ENCODE measurements at places on chromosomes 2 and 18. TPM values are rescaled to one million over a fixed set of nuclear protein-coding genes. Genes with fewer than 3 reads are reported as not detected.

CROCC2 gene
- not detected for total RNA-seq

SLC5A7 gene
- total RNA-seq: not detected

ITGB1BP1 gene
- 77.4 TPM for total RNA-seq

HES6 gene
- total RNA-seq: 11.4 TPM

GAL3ST2 gene
- not detected for total RNA-seq

FAM98A gene
- total RNA-seq: 45.6 TPM

PNKD gene
- total RNA-seq: 64.2 TPM

NEU4 gene
- total RNA-seq: not detected

NRP2 gene
- 22.7 TPM for total RNA-seq

RAB6C gene
- total RNA-seq: not detected

PROM2 gene
- 0.17 TPM for total RNA-seq

RBM43 gene
- 4.2 TPM for total RNA-seq

GPR45 gene
- not detected for total RNA-seq

HOXD13 gene
- total RNA-seq: not detected

DLGAP1 gene
- total RNA-seq: 0.34 TPM

SERPINB11 gene
- not detected for total RNA-seq

CPLX4 gene
- not detected for total RNA-seq

SLC16A14 gene
- 1.0 TPM for total RNA-seq

DCC gene
- total RNA-seq: 0.17 TPM

GAD1 gene
- not detected for total RNA-seq

MAL gene
- total RNA-seq: not detected

VPS54 gene
- total RNA-seq: 14.3 TPM

CD8B gene
- not detected for total RNA-seq

GNAL gene
- 0.34 TPM for total RNA-seq

AOX1 gene
- total RNA-seq: 36.7 TPM

VWC2L gene
- total RNA-seq: not detected

MOGAT1 gene
- total RNA-seq: not detected

CRYGD gene
- total RNA-seq: not detected

GALNT14 gene
- 1.0 TPM for total RNA-seq

PSMA8 gene
- not detected for total RNA-seq

PRSS56 gene
- total RNA-seq: not detected

CCDC141 gene
- total RNA-seq: not detected

STK25 gene
- total RNA-seq: 180 TPM

PLEK gene
- not detected for total RNA-seq

DCDC2C gene
- not detected for total RNA-seq

VAMP8 gene
- 2.5 TPM for total RNA-seq

ERBB4 gene
- total RNA-seq: not detected
